DMS53 (cell line): ENCODE measurements at places on chromosomes 4 and X.
A peak's percentile ranks its signal among the peaks of the same experiment; 100 is the strongest.

DNA sequence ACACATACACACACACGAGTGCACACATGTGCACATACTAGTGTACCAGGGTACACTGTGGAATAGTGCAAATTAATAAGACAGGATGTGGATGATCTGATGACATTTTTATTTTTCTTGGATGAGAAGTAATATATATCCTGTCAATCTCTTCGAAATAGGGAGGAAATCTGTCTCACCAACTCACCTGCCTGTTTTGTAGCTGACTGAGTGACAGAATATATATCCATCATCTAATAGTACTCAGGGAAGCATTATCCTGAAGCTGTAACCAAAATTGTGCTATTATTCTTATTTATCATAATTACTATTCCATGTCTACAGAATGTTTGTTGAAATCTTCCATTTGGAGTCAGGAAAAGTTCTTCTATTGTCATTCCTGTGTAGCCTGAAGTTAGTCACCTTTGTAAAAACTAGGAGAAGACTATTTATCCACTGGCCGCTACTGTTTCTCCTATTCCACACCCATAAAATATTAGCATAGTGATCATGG is 888.0 kb downstream of the TRAM1L1 start:
- no peak for DNase-seq

DNA sequence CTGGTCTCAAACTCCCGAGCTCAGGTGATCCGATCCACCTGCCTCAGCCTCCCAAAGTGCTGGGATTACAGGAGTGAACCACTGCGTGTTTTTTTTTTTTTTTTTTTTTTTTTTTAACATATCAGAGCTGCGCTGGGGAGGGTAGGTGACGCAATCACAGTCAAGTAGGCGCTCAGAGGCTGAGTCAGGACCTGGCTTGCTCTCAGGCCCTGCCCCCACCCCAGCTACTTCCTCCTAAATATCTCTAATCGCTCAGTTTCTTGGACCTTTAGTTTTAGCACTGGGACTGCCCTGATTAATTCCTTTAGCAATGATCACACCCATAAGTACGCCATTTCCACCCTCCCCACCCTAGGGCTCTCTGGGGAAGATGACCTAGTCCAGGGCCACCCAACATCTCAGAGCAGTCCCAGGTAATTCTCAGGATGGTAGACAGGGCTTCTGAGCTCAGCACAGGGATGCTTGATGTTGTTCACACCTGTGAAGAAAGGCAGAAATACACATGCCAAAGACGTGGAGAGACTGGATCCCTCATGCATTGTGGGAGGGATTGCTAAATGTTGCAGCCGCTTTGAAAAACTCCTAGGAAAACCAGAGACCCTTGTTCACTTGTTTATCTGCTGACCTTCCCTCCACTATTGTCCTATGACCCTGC is 50.2 kb downstream of the DDX3X start:
- peak; percentile 92 for DNase-seq

DNA sequence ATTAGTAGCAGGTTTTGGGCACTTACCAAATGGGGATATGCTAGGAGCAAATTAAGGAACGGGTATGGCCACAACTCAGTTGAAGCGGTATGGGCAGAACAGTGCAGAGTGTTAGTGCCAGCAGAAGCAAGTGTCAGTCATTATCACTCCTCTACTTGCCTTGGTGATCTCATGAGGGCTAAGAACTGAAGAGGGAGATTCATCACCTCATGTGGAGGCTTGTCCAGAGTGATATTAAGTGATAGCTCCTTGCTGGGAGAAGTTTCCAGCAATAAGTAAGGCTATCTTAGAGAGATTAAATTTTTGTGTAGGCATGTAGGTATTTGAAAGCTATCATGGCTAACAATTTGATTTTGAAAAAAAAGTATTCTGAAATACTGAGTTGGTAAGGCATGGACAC is 615.4 kb upstream of the SMIM31 start:
- no peak for DNase-seq

DNA sequence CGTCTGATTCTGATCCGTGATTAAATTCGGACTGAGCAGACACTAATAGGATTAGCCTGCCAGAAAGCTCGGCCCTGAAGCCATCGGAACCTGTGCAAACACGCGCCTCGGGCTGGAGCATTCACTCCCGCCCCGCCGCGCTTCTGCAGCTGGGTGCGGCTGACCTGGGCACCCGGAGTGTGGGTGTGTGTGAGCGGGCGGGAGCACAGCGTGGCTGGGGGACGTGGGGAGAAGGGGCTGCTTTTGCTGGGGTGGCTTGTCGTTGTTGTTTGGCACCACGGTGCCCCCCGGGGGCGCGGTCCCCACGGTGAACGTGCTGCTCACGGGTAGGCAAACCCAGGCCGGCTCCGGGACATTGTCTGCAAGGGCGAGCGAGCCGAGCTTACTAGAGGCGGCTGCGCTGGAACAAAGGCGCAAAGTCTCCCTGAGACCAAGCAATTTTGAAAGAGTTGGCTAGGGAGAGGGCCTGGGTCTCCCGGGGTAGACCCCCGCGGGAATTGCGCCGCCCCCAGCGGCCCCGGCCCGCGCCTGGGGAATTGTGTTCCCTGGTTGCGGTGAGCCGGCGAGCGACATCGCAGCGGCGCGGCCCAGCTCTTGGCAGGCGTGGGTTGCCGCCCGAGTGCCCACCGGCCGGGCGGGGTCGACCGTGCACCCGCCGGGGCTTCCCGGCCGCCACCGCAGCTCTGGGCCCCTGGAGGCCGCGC is 1.4 kb downstream of the MAMLD1 start:
- peak; percentile 65 for DNase-seq

DNA sequence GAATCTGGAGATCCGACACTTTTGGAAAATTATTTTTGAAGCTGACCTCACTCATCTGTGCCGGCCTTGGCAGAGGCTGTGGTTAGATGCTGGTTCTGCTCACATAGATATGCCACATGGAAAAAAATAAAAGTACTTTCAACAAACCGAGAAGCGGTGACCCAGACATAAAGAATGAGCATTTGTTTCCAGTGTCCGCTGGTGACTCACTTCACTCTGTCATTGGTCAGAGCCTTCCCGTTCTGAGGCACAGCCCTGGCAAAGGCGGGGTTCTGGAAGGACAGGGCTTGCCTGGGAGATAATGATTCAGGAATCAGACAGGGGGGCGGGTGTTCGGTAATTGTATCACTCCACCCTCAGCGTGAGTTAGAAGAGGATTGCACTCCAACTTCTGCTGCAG is 172.4 kb upstream of the MXRA5 start:
- no peak for DNase-seq

DNA sequence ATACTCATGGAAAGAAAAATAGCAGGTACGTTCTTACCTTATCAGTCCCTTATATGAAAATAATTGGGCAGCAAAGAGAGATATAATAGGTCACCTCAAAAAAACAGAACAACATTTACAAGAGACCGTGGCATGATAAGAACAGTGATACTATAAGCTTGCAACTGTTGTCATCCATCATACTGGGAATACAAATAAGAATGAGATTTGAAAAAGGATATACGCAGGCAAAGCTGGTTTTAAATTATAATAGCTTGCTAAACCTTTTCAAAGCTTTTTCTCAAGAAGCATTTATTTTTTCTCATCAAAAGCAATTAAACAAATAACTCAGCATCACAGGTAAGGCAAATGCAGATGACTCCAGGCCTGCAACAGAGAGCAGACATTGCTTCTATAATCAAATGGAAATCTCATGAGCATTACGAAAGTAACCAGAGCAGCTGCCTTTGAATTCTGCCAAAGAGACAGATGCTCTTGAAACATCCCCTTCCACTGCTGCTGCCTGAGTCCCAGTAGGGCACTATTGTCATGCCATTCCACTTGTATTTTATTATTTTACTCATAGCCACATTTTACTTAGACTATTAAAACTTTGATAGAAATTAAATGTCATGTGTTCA is 620.6 kb upstream of the GNPDA2 start:
- peak; percentile 22 for DNase-seq

DNA sequence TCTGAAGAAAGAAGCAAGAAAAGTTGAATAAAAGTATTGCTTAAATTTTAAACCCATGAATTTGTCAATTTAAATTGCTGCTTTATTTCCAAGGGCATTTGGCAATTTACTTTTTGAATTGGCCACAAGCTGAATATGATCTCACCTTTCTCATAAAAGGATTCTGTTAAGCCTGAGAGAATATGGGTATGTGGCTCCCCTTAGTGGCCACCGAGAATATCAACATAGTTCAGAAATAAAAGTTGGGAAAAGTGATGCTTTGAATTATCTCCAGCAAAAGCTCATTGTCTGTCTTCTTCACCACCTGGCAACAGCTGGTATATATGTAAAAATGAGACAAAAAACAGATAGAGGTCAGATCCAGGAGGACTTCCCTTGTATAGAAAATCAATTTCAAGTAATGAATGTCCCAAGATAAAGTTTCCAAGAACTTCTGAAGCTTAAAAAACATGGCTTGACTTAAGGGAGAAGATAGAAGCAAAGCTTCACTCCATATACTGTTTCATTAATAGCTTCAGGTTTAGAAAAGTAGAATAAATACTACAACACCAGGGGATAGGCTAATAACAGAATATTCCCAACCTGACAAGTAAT is 290.7 kb upstream of the FAM241A start:
- DNase-seq: peak; percentile 67

- DNase-seq: no peak
Measured at GRCh38 chr4:21757248-21757647, 191.3 kb downstream of the KCNIP4 start.

DNA sequence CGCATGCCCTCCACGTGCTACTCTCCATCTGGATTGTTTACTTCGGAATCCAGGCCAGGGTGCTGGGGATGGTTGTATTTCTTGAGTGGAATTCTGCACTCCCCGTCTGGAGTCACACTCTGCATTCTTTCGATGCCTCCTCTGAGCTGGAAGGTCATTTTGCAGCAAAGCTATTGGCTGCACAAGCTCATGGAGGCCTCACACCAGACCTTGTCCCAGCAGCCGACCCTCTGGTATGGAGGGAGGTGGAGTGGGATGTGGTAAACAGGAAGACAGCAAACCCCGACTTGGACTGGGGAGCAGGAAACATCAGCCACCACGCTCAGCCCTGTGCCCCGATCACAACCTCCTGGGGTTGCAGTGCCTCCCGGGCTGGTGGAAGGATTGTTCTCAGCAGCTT is 225.3 kb upstream of the LNX1 start:
- no peak for DNase-seq

DNA sequence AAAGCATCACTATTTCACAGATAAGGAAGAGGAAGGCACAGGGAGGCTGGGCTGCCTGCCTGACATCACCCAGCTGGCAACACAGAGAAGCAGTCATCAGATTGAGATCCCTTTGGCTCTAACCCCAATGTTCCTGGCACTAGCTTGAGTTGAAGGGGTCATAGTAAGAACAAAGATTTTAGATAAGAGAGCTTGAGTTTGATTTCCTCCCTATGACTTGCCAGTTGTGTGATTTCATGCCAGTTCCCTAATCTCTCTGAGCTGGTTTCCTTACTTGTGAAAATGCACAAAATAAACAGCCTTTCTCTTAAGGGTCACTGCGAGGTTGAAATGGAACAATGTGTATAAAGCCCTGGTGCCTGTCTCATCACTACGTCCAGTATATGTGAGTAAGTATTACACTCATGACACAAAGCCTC is 475.4 kb upstream of the HS3ST1 start:
- no peak for DNase-seq

DNA sequence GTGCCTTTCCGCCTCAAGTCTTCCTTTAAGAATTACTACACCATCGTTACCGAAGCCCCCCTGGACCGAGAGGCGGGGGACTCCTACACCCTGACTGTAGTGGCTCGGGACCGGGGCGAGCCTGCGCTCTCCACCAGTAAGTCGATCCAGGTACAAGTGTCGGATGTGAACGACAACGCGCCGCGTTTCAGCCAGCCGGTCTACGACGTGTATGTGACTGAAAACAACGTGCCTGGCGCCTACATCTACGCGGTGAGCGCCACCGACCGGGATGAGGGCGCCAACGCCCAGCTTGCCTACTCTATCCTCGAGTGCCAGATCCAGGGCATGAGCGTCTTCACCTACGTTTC is 2.2 kb downstream of the PCDH10 start:
- DNase-seq: peak; percentile 76

GRCh38 chr4:21009956-21010355 is 309.7 kb downstream of the PACRGL start:
- DNase-seq: no peak

GRCh38 chr4:74370912-74371311 is 6.0 kb downstream of the EREG start:
- DNase-seq: peak; percentile 77

DNA sequence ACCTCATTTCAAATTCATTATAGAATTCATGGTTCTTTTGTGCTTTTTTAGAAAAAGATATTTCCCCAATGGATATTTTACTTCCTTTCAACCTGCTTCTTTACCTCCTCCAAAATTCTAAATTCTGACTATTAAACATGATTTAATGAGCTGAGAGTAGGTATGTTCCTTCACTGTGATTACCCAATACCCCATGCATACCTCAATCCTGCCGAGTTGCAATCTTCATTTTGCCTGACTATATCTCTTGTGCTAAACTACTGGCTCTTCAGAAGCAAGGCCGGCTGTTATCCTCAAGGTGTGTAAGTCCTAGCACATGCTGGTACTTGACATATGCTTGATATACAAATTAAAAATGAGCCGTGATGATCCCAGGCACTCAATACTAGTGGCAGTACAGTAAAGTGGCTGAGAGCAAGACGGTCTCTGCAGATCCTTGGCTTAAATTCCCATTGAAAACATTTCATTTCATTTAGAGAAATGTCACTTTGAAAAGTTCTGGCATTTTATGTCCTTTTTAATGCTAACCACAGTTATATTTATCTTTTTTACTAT is 320.4 kb downstream of the KCNIP4 start:
- DNase-seq: no peak

DNA sequence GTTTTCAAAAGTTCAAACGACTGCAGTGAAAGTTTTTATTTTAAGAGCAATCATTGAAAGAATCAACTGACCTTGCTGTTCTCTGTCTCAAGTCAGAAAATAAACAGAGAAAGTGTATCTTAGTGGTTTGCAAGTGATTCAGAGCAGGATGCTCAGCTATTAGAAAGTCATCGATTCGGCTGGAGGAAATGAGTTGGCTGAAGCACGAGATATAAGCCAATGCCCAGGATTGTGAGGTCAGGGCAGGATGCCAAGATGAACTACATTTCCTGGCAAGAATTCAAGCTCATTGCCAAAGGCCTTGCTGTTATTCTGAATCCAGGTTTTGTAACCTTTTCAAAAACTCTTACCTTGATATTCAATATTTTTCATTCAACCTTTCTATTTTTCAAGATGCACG is 541.4 kb upstream of the BOD1L1 start:
- peak; percentile 57 for DNase-seq

GRCh38 chrX:16528620-16529019 is 121.3 kb upstream of the S100G start:
- DNase-seq: no peak

DNA sequence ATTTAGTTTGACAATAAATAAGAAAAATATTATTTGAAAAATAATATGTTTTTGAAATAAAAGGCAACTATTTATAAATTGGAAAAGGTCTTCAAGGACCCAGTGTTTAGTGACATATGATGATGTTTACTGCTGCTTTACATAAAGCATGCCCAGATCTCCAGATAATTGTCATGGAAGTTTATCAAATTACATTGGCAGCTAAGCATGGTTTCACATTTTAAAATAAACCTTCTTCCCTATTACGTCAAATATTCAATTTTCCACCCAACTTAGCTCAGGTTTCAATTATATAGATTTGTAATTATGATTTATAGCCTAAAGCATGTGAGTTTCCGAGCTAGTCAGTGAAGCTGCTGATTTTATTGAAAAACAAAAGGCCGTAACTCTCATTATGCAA is 417.2 kb downstream of the CFAP47 start:
- no peak for DNase-seq
